Fibroblast of lung (primary cell): ENCODE measurements at places on chromosomes 2 and 18. TPM values are rescaled to one million over a fixed set of nuclear protein-coding genes. Genes with fewer than 3 reads are reported as not detected.

- no peak for DNase-seq
Measured at GRCh38 chr2:69624611-69625010, 18.9 kb downstream of the AAK1 start.

- DNase-seq = no peak
Measured at GRCh38 chr2:235144291-235144690, 192.5 kb downstream of the SH3BP4 start.

DNA sequence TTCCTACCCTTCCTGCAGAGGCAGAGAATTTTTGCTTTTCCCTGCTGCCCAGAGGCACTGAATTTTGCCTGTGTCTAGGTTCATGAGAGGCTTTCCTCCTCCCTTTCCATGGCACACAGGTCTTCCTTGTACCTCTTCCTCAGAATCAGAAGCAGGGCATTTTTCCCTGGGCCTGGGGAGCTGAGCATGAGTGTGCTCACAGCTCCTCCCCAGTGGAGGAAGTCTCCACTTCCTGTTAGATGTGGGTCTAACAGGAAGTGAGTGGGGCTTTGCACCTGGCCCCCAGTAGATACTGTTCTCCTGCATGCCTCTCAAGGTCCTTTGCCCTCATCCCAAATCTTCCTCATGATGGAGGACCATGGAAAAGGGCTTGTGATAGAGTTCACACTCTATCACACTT is 297.2 kb upstream of the FIGN start:
- DNase-seq = no peak

- DNase-seq = no peak
Measured at GRCh38 chr2:98359986-98360385, 13.7 kb downstream of the CNGA3 start.

GRCh38 chr2:157444641-157445040 is 752 bp upstream of the CYTIP start:
- DNase-seq = no peak

GRCh38 chr18:658947-659533 is 1.6 kb downstream of the TYMS start:
- DNase-seq = no peak

RPRM gene
- total RNA-seq = not detected in 2 replicates

SRD5A2 gene
- total RNA-seq = not detected in 2 replicates
